ENCODE measurements at places on chromosomes 4 and X. TPM values are rescaled to one million over a fixed set of nuclear protein-coding genes. Genes with fewer than 3 reads are reported as not detected.

Gene EDA2R
- 13.5 TPM for total RNA-seq

Gene PNMA3
- 0.14 TPM for total RNA-seq

Gene NHS
- total RNA-seq = 2.4 TPM

Gene MAGED4
- total RNA-seq = 11.6 TPM

Gene ETDB
- total RNA-seq = not detected

Data from A549 treated with GW870086 at 1 μM for 4 hours (cell line).